GM04504 (cell line): ENCODE measurements at places on chromosomes 12 and 14.

DNA sequence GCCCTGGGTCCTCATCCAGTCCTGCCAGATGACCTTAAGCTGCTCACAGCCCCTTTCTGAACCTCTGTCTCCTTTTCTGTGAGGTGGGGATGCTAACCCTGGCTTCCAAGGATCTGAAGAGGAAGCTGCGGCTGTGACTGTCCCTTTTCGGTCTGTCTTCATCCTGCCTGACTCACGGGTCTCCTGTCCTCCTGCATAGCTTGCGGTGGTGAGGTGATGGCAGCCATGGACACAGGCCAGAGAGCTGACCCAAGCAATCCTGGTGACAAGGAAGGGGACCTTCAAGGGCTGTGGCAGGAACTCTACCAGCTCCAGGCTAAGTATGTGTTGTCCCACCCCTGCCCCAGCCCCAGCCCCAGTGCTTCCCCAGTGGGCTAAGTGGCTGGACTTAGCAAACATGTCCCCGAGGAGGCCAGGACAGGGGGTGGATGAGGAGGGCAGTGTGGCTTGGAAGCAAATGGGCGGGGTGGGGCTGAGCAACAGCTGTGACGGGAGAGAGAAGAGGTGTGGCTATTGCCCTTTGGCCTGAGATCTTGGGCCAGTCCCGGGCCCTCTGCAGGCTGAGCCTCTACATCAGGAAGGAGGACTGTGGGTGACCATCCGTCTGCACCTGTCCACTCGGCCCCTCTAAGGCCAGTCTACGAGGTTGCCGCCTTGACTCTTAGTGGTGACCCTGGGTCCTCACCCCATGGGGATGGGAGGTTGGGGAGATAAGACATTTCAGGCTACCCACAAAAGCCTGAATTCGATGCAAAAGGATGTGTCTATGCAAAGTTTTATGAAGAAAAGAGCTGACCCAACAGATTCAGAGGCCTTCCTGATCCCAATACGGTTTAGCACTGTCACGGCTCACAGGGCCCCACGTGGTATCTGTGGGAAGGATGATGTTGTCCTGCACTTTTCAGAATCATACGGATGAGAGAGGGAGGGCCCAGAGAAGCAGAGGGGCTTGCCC, 1.1 kb downstream of the CCDC197 start:
- DNase-seq: no peak

GRCh38 chr12:60035835-60036234, 440.0 kb downstream of the SLC16A7 start:
- peak; percentile 6 for DNase-seq

DNA sequence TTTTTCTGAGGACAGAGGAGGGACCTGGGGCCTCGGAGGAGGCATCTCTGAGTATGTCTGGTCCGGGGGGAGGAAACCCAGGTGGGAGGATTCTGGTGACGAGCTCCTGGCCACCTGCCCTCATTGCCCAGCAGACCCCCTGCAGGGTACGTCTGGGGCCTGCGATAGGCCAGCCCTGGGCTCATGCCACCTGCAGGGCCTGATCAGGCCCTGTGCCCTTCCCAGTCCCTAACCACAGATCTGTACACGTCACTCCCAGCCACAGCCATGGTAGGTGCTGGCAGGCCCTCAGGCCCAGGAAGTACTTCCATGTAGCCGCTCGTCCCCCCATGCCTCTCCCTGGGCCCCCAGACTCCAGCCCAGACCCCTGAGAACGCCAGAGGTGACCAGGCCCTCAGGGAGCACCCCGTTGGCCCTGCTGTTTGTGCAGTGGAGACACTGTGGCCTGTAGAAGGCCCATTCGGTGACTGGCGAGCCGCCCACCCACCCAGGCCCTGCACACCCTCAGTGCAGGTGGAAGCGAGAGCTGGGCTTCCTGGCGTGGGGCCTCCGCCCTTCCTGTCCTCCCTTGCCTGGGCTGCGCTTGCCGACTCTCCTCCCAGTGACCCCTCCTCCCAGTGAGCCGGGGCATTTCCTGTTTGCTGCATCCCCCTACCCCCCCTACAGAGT, 5.7 kb downstream of the INF2 start:
- no peak for DNase-seq

DNA sequence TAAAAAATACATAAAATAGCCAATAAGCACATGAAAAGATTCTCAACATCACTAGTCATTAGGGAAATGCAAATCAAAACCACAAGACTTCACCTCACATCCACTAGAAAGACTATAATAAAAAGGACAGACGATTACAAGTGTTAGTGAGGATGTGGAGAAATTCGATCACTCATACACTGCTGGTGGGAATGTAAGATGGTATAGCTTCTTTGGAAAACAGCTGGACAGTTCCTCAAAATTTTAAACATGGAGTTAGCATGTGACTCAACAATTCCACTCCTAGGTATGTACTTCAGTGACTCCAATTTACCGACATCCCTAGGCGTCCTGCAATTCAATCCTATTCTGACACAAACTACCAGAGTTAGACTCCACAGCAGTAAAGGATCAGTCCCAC, 13.7 kb downstream of the TRIM9 start:
- no peak for DNase-seq

- DNase-seq: no peak
Measured at GRCh38 chr14:60061371-60061770, 30.4 kb upstream of the PCNX4 start.

GRCh38 chr14:94936401-94936892, 166.5 kb upstream of the GSC start:
- DNase-seq: peak; percentile 36

DNA sequence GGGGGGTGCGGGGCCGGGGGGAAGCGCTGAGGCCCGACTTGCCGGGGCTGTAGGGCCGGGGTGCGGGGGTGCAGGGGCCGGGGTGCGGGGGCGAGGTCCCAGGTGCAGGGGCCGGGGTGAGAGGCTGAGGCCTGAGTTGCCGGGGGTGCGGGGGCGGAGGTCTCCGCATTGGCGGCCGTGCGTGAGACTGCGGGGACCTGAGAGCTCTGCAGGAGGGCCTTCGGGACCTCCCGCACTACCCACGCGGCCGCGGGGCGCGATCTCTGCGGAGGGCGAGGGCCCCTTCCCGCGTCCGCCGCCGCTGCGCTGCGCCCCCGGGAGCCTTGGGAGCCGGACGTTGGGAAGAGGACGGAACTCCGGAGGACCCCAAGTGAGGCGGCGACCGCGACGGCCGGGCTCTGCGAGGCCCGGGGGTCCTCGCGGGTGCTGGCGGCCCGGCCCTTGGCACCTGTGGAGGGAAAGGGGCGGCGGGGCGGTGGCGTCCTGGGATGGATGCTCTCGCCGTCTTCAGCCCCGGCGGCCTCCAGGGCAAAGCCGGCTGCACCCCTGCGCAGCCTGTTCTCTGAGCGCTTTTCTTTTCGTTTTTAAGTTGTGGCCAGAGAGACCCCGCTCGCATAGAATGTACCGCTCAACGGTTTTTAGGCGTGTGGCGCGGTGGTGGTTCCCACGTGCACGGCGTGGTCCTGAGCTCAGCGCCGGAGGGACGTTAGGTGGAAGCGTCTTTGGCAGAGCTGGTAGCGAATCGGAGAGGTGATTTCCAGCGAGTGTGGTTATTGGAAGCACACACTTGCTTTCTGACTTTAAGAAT, 1.3 kb downstream of the PIWIL1 start:
- no peak for DNase-seq

GRCh38 chr12:94202245-94203180, 54.1 kb downstream of the PLXNC1 start:
- DNase-seq: no peak

GRCh38 chr12:21690704-21691368, 33.2 kb upstream of the LDHB start:
- DNase-seq: no peak

GRCh38 chr12:67539329-67539728, 109.2 kb upstream of the DYRK2 start:
- DNase-seq: no peak

- DNase-seq: peak; percentile 70
Measured at GRCh38 chr14:59275668-59276067, 87.2 kb downstream of the DAAM1 start.

DNA sequence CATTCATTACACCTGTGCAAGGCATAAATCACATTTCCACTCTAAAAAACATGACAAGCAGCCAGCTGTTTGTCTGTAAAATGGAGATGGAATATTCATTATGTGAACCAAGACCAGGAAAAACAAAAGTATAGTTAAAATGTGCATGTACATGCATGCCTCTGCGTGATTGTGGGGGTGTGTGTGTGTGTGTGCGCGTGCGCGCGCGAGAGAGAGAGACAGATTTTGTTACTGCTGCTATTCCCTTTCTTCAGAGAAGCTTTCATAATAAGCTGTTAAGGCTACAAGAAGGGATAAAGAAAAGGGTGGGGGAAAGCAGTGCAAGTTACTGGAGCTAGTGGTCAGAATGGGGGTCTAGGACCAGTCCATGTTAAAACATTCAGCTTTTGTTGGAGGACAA, 430.3 kb downstream of the NAV3 start:
- no peak for DNase-seq

DNA sequence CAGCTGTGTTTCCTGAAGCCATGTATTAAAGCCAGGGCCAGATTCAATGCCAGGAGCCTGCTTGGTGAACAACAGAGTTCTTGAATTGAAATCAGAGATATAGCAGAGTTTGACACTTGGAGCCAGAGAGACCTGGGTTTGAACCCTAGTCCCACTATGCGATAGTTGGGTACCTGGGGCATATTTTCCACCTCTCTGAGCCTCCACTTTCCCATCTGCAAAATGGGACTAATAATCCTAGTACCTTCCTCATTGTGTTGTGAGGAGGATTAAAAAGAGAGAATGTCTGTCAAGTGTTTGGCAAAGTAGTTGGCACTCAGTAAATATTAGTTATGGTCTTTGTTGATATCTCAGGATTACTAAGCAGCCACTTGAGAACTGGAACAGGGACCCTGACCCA, 6.0 kb upstream of the HRK start:
- no peak for DNase-seq

GRCh38 chr12:102702447-102703114, 214.5 kb downstream of the PAH start:
- DNase-seq: peak; percentile 50

DNA sequence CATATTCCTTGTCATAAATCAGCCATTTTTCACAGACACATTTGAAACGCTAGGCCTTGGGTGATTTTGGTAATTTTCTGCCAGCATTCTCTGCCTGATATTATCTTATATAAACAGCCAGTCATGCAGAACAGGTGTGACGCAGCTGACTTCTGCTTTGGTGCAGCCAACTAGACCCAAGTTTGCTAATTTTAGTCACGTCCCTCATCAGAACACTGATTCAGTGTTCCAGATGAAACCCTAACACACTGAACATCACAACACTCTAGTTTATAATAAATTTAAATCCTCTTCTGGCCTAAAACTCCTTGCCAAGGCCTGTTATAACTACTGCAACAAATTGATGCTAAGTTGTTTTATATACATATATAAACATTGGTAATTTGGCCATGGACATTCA, 386.1 kb downstream of the SEC23A start:
- no peak for DNase-seq

- no peak for DNase-seq
Measured at GRCh38 chr12:105967038-105967776, 171.5 kb downstream of the NUAK1 start.

GRCh38 chr12:105754313-105754712, 384.4 kb downstream of the NUAK1 start:
- DNase-seq: no peak

- DNase-seq: no peak
Measured at GRCh38 chr12:20590570-20590969, 104.6 kb upstream of the SLCO1C1 start.

DNA sequence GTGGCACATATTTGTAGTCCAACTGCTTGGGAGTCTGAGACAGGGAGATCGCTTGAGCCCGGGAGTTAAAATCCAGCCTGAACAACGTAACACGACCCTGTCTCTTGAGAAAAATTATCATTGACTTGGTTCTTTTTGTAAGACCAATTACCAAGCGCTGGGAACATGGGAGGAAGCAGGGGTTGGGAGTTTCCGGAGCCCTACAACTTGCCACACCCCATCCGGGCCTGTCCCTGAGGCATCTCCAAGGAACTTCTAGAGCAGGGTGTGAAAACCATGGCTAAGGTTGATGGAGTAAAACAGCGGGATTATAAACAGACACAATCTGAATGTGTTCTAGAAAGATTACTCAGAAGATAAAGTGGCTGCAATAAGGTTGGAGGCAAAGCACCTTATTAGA, 10.3 kb downstream of the PLXNC1 start:
- no peak for DNase-seq

DNA sequence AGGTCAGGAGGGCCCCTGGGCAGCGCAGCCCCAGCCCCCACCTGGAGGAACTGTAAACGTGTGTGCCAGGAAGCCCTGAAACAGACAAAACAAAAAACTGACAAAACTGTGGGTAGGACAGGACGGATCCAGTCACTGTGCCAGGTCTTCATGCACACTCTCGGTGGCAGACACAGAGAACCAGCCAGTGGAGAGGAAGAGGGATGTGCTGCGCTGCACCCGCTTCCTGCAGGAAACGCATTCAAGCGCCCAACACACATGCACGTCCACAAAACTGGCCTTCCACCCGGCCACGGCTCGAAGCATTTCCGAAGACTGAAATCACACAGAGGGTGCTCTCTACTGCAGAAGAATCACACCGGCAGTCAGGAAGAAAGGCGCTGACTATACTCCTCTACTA, 16.9 kb downstream of the BRF1 start:
- no peak for DNase-seq

DNA sequence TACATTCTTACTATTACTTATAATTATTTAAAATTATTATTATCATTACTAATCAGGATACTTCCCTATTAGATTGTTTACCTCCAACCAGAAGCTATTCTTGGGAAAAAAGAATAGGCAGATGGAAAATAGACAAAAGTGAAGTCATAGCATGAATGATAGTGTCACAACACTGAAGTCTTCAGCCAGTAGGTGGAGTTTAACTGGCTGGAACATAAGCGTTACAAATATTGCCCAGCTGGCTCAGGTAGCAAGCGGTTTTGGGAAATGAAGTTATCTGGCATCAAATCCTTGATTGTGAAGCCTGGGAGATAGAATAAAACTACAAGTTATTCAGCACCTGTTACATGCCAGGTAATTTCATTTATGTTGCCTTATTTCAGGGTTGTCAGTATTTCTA, 762.9 kb downstream of the C12orf50 start:
- DNase-seq: no peak

DNA sequence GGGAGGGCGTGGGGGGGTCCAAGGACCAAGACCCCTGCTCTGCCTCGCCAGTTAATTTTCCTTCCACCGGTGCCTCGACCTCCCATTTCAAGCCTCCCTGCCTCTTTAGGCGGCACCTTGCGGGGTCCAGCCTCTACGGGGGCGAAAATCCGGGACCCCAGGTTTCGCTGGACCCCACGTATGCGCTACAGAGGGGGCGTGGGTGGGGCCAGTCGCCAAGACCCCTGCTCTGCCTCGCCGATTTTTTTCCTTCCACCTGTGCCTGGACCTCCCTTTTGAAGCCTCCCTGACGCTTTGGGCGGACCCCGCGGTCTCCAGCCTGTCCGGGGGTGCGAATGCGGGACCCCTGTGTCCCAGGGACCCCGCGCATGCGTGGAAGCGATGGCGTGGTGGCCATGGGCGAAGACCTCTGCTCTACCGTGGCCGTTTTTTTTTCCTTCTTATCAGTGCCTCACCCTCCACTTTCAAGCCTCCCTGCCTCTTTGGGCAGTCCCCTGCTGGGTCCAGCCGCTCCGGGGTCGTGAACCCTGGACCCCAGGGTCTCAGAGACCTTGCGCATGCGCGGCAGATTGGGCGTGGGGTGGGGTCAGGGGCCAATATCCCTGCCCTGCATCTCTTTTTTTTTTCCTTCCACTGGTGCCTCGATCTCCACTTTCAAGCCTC, 324.2 kb downstream of the ALG10 start:
- DNase-seq: no peak

- no peak for DNase-seq
Measured at GRCh38 chr12:130461447-130461815, 123.7 kb downstream of the PIWIL1 start.

- DNase-seq: no peak
Measured at GRCh38 chr14:54335569-54336155, 61.1 kb upstream of the CDKN3 start.
